Fibroblast of lung (primary cell): ENCODE measurements at places on chromosomes 16 and 17. TPM values are rescaled to one million over a fixed set of nuclear protein-coding genes. Genes with fewer than 3 reads are reported as not detected.

DNA sequence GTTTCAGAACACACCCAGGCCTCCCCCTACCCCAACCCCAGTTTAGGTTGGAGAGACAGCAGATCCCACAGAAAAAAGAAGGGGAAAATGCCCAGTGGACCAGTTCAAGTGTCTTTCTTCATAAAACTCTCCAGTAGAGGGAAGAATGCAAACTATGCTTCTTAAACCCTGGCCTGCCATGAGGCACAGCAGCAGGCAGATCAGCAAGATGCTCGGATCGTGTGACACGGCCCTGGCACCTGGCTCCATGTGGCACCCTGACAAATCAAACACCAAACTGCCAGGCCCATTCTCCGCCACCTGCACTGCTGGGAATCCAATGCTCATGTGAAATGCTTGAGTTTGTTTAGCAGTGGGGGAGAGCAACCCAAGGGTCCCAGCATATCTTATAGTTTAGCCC lies 166.8 kb downstream of the SOX9 start:
- no peak for DNase-seq

DNA sequence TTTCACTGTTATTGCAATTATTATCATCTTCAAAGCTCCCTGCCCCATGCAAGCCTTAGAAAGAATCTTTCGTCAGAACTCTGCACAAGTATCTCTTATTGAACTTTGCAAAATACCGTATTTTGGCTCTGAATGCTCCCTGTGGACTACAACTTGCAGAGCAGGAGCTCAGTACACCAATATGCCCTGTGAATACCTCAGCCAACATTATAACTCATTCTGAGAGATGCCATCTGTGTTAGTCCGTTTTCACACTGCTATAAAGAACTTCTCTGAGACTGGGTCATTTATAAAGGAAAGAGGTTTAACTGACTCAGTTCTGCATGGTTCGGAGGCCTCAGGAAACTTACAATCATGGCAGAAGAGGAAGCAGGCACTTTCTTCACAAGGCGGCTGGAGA lies 87.2 kb upstream of the XYLT1 start:
- DNase-seq = no peak

ZNF646 gene
- 12.3 and 13.2 TPM in 2 replicates for total RNA-seq

DNA sequence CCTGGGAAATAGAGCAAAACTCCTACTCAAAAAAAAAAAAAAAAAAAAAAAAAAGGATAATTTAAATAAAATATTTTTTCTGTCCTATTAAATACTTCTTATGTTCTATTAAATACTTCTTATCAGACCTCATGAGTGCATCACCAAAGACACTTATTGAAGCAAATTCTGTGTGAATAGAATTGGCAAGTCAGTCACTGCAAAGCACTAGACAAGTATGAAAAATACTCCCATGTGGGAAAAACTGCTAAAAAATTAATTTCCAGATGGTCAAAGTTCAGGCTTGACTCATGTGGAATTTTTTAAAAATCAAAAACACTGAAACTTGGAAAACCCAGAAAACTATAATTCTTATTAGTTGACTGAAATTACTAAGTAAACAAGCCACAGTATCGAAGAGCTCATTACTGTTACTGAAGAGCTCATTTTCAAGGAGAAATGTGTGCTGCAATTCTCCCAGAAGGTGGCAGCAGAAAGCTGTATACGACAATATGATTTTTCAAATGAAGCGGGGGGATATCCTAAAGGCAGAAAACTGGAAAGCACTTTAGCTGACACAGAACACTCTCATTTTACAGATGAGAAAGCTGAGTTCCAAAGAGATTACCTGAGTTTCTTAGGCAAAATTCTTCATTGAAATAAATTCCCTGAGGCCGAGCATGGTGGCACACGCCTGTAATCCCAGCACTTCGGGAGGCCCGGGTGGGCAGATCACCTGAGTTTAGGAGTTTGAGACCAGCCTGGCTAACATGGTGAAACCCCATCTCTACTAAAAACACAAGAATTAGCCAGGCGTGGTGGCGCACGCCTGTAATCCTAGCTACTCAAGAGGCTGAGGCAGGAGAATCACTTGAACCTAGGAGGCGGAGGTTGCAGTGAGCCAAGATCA lies 15.9 kb upstream of the FBXO47 start:
- peak; percentile 58 for DNase-seq

GRCh38 chr16:50178491-50178941 lies 25.4 kb downstream of the TENT4B start:
- DNase-seq = no peak

DNA sequence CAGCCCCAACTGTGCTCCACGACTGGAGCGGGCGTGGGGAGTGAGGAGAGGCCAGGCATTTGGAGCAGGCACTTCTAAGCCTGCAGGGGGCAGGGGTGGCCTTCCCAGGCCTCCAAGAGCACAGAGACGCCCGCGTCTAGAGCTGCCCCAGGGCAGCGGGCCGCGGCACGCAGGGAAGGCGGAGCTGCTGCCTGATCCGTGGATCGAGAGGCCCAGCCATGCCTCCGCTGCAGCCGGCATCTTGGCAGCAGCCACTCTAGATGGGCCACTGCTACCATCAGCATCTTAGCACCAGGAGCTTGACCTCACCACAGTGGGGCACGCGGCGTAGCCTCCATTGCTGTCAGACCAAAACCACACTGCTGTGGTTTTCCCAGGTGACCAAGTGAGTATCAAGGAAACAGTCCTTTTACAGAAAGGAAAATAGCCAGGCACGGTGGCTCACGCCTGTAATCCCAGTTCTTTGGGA lies 20.4 kb upstream of the WDR45B start:
- peak; percentile 60 for DNase-seq

KRTAP9-4 gene
- total RNA-seq = not detected in 2 replicates
